ENCODE measurements at places on chromosomes 3 and 15. TPM values are rescaled to one million over a fixed set of nuclear protein-coding genes. Genes with fewer than 3 reads are reported as not detected.

The EHD4 gene
- 5.5 TPM for polyA plus RNA-seq

The CASR gene
- polyA plus RNA-seq: 5.0 TPM

The BFSP2 gene
- not detected for polyA plus RNA-seq

The UACA gene
- polyA plus RNA-seq: 11.6 TPM

The FBXL22 gene
- 0.55 TPM for polyA plus RNA-seq

The IQCF5 gene
- not detected for polyA plus RNA-seq

The GOLGA6B gene
- polyA plus RNA-seq: not detected
